ENCODE measurements at places on chromosomes 6 and 20.
A peak's percentile ranks its signal among the peaks of the same experiment; 100 is the strongest.

DNA sequence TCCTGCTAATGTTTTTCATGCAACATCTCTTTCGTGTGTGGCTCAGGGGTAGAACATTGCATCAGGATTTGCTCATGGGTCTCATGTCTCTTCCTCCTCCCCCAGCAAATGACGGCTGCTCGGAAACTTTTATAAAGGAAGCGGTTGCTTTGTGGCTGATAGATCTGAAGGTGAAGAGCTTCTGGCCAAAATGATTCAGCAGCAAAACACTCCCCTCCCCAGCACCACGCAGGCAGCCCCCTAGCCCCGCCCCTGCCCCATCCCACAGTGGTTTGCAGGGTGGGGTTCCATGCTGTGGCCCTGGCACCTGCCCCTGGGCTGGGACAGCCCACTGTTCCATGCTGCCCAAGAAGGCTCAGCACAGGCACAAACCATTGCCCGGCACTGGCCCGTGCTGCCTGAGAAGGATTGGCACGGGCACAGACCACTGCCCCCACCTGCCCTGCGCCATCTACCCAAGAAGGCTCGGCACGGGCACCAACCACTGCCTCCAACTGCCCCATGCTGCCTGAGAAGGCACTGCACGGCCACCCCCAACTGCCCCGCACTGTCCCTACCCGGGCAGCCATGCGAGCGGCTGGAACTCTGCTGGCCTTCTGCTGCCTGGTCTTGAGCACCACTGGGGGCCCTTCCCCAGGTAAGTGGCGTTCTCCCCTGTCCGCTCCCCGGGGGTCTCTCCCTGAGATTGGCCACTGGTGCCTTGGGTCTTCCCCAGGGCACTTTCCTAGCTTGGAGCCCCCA, at the start of gene CST7:
Gene CST7 (plus strand): TSS at position 331 of the 741 bp plus-strand sequence. CDS start 237 bp downstream, at position 568.
- DNase-seq: peak; percentile 78

- DNase-seq: no peak
These were observed 111.0 kb upstream of the FRMD1 start for GRCh38 chr6:168190014-168190405.

DNA sequence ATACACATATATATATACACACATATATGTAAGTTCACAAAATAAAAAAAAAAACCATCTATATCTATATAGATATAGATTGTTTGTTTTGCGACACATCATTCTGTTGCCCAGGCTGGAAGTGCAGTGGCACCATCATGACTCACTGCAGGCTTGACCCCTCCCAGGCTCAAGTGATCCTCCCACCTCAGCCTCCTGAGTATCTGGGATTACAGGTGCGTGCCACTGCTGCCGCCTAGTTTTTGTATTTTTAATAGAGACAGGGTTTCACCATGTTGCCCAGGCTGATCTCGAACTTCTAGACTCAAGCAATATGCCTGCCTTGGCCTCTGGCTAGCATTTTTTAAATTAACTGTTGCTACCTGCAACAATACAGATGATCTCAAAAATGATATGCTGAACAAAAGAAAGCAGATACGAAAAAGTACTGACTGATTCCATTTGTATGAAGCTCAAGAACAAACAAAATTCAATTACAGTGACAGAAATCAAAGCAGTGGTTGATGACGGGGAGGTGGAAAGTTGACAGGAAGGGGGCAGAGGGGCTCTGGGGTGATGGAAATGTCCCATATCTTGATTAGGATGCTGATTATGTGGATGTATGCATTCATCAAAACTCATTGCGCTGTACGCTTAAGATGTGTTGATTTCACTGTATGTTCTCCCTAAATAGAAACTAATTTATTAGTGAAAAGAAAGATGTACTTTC, 49.6 kb downstream of the ATXN1 start:
- peak; percentile 48 for DNase-seq

GRCh38 chr6:90765491-90765890, 178.6 kb upstream of the MAP3K7 start:
- no peak for DNase-seq

- DNase-seq: no peak
These were observed 528.7 kb upstream of the SOX4 start for GRCh38 chr6:21064756-21065340.

DNA sequence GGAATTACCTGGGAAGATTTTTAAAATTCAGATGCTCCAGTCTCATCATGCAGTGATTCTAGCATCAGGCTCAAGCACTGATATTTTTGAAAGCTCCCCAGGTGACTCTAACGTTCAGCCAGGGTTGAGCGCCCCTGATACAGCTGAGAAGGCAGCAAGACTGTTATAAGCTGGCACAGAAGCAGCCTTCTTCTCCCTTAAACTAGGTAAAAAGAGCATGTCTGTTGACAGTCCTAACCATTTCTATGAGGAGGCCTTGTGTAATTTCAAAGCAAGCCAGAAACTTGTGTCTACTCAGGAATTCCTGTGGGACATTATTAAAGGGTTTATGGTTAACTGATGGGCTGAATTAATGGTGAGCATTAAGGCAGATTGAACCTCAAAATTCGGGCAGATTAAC, 141.9 kb downstream of the PDE7B start:
- no peak for DNase-seq

GRCh38 chr6:84442208-84442607, 214.8 kb upstream of the CEP162 start:
- DNase-seq: no peak

Measured in activated T-helper 9 cell treated with anti-CD3 and anti-CD28 coated beads, Interleukin-2, amount 50 U/mL, for 16 hours (primary cell).